ENCODE measurements at places on chromosomes 7 and 10.

DNA sequence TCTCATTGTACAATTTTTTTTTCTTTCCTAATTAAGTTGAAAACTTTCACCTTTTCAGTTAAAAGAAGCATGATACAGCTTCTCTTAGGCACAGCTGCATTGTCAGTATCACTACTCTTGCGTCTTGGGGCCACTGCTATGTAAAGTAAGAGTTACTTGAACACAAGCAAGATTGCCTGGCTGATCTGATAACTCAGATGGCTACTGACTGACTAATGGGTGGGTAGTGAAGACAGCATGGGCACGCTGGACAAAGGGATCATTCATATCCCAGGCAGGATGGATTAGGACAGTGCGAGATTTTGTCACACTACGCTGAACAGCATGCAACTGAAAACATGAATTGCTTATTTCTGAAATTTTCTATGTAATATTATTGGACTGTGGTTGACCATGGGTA lies 11.6 kb upstream of the ADAMTS14 start:
- no peak for DNase-seq

DNA sequence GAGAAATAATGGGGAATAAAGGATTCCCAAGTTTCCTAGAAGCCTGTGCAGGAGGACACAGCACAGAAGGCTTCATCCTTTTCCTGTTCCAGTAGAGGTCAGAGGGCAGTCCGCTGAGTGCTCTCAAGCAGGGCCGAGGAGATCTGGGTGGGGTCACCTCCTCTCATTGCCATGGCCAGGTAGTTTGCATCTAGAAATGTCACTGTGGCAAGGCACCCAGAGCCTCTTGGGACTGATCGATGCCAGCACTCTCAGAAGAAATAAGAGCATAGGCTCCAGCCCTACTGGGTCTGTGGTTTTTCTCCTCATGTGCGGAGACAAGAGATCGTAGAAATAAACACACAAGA lies 7.9 kb downstream of the NUB1 start:
- DNase-seq = no peak

DNA sequence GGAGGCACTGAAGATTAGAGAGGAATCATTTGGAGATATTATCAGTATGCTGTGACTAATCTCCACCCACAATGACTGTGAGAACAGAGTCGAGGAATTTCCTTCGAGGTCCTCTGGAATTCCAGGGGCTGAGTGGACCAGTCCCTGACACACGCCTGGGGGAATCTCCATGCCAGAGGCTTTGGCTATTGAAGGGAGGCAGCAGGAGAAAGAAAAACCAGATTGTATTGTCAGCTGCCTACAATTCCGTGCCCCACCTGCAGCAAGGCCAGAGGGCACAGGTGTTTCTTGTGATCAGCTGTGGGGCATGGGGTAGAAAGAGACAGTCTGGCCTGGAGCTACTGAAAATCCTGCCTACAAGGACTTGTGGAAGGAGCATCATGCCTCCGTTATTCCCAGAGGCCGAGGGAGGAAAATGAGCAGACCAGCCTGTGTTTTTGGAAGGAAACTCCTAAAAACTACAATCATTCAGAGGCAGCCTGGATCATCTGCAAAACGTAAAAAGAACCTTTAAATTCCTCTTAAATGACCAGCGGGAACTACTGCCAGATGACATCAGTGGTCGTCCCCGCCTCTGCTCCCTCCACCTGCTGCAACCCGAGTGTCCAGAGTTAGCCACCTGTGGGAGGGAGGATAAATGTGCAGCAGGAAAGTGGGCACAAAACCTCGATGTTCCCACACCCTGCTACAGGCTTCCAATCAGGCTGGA lies 25.4 kb upstream of the ANK3 start:
- no peak for DNase-seq

DNA sequence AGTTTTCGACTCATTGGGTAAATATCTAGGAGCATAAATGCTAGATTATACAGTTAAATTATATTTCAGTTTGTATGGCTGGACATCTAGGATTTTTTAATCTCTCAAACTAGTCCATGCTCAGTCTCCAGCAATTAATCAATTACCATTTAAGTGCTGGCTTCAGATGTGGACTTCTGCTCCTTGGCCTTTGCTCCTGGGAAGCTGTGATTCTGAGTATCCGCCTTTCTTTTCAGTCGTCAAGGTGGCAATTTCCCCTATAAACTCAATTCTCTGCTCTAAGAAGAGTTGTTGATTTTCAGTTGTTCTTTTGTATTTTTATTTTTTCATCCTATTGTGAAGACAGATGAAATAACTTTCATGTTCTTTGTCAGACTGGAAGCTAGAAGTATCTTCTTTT lies 23.7 kb downstream of the TFPI2 start:
- no peak for DNase-seq

DNA sequence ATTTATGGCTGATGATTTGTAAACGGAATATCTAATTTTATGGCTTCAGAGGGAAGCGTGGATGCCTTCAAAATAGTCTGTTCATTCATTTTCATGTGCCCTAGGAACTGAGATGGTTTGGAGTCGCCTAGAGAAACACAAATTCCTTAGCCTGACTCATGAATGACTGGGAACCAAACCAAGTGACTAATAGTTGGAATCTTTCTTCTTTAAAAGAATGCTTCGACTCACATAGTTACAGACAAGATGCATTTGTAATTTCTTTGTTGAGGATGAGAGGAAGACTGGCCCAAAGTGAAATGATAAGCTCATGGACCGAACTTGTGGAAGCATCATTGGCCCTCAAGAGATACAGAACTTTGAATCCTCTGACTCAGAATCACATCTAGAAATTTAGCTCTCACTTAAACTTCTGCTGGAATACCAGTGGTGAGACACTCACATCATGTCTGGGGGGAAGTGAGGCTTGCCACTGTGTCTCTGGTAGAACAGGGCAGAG lies 1107.2 kb downstream of the NRG3 start:
- no peak for DNase-seq

Measured in hematopoietic multipotent progenitor cell treated with erythropoietin and hydrocortisone succinate and interleukin-3 and kit ligand, for 4 days (in vitro differentiated cells).